ENCODE measurements at places on chromosomes 4 and X.

DNA sequence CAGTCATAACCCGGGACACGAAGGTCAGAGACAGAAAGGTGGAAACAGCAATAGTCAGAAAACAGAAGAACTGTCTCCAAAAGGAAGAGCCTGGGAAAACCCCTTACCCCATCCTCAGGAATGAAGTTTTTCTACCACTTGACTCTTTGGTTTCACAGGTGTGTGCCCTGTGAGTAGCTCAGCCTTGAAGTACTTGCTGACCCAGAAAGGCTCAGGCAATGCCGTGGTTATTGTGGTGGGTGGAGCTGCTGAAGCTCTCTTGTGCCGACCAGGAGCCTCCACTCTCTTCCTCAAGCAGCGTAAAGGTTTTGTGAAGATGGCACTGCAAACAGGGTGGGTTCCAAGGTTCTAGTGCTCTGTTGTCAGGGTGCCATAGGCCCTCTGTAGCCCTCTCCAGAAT lies 24.4 kb downstream of the DGAT2L6 start:
- DNase-seq = no peak

DNA sequence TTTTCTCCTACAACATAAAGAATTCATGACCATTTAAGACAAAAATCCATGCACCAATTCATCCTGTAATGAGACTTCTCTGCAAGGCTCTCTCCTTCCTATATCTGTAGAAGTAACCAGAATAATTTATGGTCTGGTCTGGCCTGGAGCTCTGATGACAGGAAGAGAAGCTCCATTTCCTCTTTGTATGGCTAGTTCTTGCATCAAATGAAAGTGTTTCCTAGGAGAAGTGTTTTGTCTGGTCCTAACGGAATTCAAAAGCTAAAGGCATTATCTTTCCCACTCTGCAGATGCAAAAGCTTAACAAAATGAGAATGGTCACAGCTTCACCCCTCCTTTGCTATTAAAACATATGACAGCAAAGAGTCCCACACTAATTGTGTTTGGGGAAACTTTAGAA lies 55.1 kb downstream of the SPATA18 start:
- DNase-seq = no peak

DNA sequence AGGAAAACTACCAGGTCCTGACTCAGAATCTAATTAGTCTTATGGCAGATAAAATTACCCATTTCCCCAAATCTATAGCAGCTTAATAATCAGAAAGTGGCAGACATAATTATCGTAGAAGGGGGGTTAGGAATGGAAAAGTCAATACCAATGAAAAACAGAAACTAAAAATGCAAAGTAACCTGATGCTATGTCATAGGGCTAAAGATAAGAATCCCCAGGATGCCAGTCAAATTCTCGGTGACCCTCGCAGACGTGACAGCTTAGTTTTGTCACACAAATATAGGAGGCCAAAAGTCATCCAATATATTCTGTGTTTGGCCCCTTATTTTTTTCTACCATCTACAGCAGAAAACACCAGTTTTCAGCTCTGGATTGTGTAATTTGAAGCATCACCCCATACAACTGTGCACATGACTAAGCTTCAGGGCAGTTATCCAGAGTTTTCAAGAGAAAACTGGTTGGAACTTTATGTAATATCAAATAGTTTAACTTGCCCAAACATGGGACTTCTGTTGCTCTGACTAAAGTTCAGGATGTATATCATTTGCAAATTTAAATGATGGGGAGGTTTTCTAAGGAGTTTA lies 30.9 kb downstream of the RASSF6 start:
- no peak for DNase-seq

DNA sequence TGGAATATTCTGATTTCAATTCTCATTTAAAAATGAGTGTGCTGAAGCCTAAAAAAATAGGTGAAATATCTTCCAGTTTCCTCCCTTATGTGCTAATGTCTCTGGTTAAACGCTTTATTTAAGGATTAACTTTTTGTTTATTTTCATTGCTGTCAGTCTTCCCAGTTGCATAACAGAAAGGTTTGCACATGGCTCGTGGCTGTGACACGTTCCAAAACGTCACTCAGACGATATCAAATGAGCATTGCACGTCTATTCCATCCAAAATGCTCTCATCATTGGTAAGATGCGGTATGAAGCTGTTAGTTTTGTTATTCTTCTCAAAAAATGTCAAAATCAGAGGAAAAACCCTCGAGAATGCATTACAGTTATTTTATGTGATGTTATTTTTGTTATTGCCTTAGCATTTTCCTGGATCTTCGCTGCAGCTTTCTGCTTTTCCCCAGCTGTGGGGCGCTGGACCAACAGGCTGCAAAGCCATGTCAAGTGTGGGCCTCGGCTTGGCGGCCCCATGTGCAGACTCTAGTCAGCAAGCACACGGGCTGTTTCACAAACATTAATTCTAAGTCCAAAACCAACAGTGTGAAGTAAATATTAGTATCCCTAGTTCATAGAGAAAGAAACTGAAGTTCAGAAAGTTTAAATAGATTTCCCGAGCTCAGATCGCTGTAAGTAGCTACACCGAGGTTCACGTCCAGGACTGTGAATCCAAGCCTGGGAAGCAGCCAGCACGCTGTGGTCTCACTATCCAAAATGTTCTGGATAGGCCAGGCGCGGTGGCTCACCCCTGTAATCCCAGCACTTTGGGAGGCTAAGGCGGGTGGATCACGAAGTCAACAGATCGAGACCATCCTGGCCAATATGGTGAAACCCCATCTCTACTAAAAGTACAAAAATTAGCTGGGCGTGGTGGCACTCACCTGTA lies 793.4 kb upstream of the FRG1 start:
- DNase-seq = no peak

- DNase-seq = no peak
Measured at GRCh38 chr4:40857956-40858355, 108.2 kb downstream of the NSUN7 start.

DNA sequence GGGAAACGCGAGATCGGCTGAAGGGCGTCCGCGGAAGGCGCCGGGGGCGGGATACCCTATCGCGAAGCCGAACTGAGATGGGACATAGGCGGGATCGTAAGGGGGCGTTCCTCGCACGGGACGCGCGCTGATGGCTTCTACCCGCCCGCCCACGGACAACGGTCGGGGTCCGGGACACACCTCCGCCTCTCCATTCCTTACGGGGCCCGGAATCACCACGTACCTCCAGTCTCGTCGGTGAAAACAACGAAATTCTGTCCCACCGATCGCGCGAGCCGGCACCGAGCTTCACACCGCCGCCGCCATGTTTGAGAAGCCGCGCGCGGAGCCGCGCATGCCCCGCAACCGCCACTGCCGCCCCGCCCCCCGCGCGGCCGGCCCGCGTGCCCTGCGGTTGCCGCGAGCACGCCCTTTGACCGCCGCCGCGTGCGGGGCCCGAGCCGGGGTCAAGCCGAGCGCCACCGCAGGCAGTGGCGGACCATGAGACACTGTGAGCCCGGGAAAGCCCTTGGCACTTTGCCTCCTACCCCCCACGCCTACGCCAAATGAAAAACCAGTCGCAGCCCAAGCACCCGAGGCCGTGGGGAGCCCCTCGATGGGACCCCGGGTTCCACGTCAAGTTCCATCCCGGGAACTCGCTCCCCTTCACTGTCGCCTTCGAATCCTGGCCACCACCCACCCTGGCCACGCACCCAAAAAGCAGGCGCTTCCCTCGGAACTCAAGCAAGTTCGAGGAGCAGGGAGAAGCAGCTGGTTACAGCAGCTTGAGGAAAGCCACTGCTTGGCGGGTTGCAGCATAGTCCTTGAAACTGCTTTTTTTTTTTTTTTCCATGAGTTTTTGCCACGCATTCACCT lies at the start of gene SCML2:
TSS of gene SCML2 (minus strand) at position 320 of the 855 bp plus-strand sequence. CDS start 20,617 bp downstream, outside the sequence.
- DNase-seq = peak; percentile 41

- no peak for DNase-seq
Measured at GRCh38 chr4:16857425-16857824, 41.0 kb downstream of the LDB2 start.

- DNase-seq = no peak
Measured at GRCh38 chr4:173504181-173504503, 25.9 kb downstream of the HAND2 start.
